ENCODE measurements at places on chromosomes 3 and 15. TPM values are rescaled to one million over a fixed set of nuclear protein-coding genes. Genes with fewer than 3 reads are reported as not detected.

DNA sequence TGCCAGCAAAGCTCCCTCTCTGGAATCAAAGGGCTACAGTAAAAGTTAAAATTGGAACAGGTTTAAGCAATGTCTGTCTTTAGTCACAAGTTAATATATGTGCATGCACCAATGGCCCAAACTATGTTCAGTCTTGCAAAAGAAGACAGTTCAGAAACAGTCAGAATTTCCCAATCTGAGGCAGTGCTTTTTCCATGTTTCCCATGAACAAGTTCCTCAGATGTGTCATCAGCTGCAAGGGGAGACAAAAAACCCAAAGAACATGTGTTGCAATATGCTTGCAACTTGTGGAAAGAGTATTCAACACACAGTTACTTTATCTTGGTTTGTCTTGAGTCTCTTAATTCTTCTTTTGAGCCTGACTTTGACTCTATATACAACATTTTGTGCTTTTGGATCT, 148.4 kb downstream of the USP13 start:
- DNase-seq: no peak

NPAP1 gene
- polyA plus RNA-seq: not detected

- DNase-seq: no peak
Observed at GRCh38 chr3:170751899-170752293, 118.1 kb downstream of the RPL22L1 start.

DNA sequence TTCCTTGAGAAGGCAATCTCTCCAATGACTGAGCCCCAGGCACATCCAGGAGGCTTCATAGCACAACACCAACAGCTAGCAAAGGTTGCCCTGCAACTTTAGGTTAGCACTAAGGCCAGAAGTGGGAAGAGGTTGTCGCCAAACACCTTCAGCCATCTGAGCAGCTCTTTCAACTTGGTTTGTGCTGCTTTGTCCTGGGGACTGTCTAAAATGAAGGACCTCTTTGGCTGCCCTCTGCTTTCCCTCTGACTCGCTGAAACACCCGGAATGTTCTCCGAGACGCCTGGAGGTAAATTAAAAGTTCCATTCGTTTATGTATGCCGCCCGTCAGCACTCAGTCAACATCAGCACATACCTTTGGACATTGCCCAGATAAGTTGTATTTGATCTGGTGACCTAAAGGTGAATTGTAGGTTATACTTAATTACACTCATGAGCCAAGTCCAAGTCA, 121.2 kb upstream of the NR2F2 start:
- DNase-seq: no peak

DNA sequence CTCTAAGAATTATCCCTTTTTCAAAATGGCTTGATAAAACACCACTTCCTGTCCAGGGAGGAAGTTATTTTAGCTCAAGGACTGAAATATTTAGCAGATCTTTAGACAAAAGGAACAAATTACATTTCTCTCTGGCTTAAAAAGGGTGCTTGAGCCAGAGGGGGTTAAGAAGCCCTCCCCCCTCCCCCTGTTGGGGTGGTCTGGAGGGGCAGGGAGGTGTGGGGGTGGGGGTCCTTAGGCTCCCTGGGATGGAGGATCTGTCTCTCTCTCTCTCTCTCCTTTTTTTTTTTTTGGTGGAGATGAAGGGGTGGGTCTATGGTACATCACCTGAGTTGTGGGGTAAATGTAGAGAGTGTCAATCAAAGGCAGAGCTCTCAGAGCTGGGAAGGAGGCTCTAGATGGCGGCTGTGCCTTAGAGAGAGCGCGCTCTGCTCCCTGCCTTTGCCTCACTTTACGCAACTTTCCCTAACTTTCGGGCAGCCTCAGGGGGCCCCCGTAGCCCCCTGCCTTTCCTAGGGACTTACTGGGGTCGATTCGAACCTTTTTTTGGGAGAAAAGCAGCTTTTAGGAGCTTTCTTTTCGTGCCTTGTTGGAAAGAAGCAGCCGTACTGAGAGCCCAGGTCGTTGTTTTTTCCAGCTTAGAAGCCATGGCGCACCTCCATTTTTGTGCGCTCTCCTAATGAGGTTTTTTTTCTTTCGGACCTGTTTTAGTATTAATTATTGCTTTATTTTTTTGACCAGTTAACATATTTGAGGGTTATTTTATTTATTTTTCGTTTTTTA, at the start of gene CHD2:
Gene CHD2, plus strand, starts transcription at position 377 of the 783 bp plus-strand sequence. CDS start 914 bp downstream, outside the sequence.
- DNase-seq: peak; percentile 67

DNA sequence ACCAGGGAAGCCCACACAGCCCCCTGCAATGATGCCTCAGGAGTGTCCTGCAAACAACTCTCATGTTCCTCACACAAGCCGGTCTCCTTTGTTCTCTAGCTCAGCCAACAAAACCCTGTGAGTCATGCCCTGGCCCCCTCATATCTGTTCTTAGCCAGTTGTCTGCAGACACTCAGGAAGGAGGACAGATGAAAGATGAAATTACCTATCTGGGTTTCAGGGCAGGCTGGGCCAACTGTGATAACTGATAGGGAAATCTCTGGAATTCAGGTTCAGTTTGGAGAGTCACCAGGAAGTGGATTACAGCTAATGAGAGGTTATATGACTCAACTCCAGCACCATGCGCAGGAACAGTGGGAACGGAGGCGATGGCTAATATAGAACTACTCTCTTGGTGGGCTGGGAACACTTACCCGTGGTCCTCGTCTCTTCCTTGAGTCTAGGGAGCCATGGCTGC, 352.0 kb upstream of the ADAMTS9 start:
- DNase-seq: no peak

FBXO22 gene
- 13.0 TPM for polyA plus RNA-seq

- no peak for DNase-seq
Observed at GRCh38 chr3:190197346-190197763, 76.7 kb upstream of the P3H2 start.

IL5RA gene
- 1.4 TPM for polyA plus RNA-seq

TERC gene
- not detected for polyA plus RNA-seq

ABHD14A gene
- polyA plus RNA-seq: 43.3 TPM

CLDND1 gene
- 64.0 TPM for polyA plus RNA-seq

RYR3 gene
- 0.07 TPM for polyA plus RNA-seq

- peak; percentile 20 for DNase-seq
Observed at GRCh38 chr3:3800685-3801493, 1.7 kb downstream of the LRRN1 start.

- no peak for DNase-seq
Observed at GRCh38 chr15:86555939-86556338, 476.3 kb downstream of the AGBL1 start.

CCDC33 gene
- 0.07 TPM for polyA plus RNA-seq

DNA sequence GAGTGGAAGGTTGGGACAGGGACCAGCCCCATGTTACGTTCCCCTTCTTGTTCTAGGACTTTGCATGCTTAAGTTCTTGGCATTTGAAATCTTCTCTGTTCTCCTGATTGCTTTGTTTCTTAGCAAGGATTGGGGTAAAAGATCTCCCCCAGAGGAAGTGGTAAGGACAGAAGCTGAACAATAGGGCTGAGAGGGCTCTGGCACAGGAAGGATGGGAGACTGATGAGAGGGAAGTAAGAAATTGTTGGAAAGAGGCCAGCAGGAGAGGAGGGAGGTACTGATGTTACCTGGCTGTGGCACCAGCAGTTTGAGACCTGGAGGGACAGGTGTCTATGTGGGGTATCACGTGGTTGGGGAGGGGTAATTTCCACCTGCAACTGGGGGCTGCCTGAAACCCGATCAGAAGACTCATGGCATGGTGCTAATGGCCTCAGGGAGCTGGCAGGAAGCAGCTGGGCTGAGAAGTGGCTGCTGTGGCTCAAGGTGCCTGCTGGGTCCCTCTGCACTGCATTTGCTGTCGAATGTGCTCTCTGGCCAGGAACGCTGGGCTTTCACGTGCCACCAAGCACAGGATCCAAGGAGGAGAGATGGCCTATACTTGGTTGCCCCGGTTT, 108.4 kb downstream of the LSM3 start:
- no peak for DNase-seq

ZNF774 gene
- 2.0 TPM for polyA plus RNA-seq

GRCh38 chr15:36707884-36708435, 128.5 kb downstream of the CDIN1 start:
- no peak for DNase-seq

- peak; percentile 86 for DNase-seq
Observed at GRCh38 chr15:82571722-82572222, 31.5 kb upstream of the RPS17 start.

GRCh38 chr15:81095690-81096365, 38.2 kb upstream of the CFAP161 start:
- DNase-seq: no peak

- DNase-seq: peak; percentile 40
Observed at GRCh38 chr3:51687431-51688205, 16.6 kb downstream of the TEX264 start.

DNA sequence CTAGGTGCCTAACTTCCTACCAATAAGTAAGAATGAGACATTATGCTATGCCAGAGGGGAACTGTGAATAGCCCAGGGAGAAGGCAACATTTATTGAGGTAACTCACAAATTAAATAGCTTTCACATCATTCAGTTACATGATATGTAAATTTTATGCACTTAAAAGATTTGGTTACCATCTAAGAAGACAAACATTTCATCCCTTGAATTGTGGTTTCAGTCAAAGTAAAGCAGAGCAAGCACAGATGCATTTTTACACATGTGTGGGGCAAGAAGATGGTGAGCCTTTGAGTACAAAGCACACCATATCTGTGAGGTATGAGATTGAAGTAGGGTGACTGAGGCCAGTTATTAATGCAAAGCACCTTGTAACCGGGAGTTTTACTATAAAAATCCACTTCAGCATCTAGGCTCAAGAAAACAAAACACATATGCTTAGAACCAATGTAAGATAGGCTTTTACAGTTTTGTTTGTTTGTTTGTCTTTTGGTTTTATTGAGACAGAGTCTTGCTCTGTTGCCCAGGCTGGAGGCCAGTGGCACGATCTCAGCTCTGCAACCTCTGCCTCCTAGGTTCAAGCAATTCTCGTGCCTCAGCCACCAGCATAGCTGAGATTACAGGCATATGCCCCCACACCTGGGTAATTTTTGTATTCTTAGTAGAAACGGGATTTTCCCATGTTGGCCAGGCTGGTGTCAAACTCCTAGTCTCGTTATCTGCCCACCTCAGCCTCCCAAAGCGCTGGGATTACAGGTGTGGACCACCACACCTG, 3.5 kb downstream of the PLSCR2 start:
- DNase-seq: no peak

- DNase-seq: no peak
Observed at GRCh38 chr3:167776066-167776685, 40.7 kb downstream of the SERPINI1 start.

DNA sequence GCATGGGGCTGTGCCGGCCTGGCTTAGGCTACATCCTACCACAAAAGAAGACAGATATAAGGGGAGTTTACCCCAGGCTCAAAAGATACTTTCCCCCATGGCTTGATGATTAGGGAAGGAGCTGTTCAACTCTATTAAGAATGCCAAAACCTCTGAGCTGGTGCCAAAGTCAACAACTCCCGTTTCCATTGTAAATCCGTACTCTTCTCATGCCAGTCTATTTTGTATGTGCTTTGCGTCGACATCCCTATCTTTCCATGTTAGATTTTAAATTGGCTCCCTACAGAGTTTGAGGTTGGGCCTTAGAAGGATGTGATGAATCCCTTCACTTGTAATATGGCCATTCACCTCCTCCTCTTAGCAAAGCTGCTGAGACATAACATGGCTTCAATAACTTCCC, 46.9 kb downstream of the RLBP1 start:
- no peak for DNase-seq

EPHA6 gene
- 0.05 TPM for polyA plus RNA-seq

NAALADL2 gene
- 1.3 TPM for polyA plus RNA-seq

CELSR3 gene
- 0.27 TPM for polyA plus RNA-seq

SGO1 gene
- polyA plus RNA-seq: not detected

DNA sequence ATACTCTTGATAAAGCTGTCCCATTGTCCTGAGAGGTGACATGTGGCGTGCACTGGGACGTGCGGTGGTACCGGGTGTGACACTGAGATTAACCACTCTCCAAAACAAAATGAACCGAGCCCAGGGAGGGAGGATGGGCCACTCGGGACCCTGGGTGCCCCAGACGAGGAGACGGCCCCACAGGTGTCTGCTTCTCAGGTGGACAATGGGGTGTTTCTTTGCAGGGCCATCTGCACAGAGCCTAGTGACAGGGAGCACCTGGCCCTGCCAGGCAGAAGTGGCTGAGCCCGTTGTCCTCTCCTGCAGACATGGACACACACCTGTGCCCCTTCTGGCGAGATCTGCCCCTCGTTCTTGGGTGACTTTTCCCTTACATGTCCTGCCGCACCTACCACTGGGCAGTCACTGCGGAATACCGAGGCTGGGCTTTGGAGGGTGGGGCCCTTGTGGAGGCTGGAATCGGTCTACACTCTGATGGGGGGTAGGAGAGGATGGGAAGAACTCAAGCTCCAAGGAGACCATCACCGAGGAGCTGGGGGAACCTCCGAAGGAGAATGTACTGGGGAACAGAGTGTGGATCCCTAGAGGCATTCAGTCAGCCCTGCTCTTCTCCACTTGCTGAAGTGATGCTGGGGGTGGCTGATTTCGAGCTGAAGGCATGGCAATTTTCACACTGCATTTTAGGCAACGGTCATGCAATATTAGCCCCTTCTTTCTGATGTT, 153.5 kb downstream of the ATP10A start:
- no peak for DNase-seq

GABRA5 gene
- 0.27 TPM for polyA plus RNA-seq

GRCh38 chr3:197378985-197379718, 80.7 kb upstream of the DLG1 start:
- DNase-seq: no peak

ZPLD1 gene
- not detected for polyA plus RNA-seq

- no peak for DNase-seq
Observed at GRCh38 chr3:123870033-123870432, 14.1 kb downstream of the MYLK start.

GRCh38 chr3:78238811-78239210, 1198.9 kb downstream of the ROBO2 start:
- no peak for DNase-seq

PGBD4 gene
- polyA plus RNA-seq: 1.5 TPM

DNA sequence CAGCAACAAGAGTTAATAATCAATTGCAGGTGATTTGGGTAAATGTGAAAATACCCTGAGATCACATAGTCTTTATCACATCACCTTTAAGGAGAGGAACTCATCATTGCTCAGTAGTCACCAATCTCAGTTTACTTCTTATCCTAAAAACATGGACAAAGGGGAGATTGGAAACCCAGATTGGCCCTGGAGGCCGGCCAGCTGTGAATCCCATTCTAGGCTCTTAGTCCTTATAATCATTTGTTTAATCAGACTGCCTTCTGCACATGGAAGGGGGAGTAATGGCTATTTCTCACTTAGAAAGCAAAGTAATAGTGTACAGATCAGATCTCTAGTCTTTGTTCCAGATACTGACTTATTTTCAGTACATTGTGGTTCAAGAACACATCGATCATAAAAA, 37.2 kb upstream of the CPB1 start:
- no peak for DNase-seq

HRG gene
- polyA plus RNA-seq: not detected

GRCh38 chr3:27323087-27323570, 46.1 kb downstream of the NEK10 start:
- DNase-seq: no peak

- no peak for DNase-seq
Observed at GRCh38 chr3:139518306-139518705, 21.2 kb downstream of the RBP1 start.

- no peak for DNase-seq
Observed at GRCh38 chr15:55255714-55256113, 33.9 kb downstream of the RAB27A start.

- no peak for DNase-seq
Observed at GRCh38 chr3:32113566-32113965, 7.1 kb downstream of the GPD1L start.

NME9 gene
- polyA plus RNA-seq: 0.09 TPM

DNAJB8 gene
- not detected for polyA plus RNA-seq

- DNase-seq: peak; percentile 92
Observed at GRCh38 chr3:123328851-123329635, 119.8 kb downstream of the ADCY5 start.

MAP1A gene
- polyA plus RNA-seq: 29.7 TPM

GRCh38 chr15:50227076-50227475, 38.5 kb downstream of the HDC start:
- no peak for DNase-seq

ZFYVE19 gene
- 15.6 TPM for polyA plus RNA-seq

Measured in right cardiac atrium (tissue), 5 donors.